ENCODE measurements at places on chromosomes 7 and 10.

- peak; percentile 28 for DNase-seq
Observed at GRCh38 chr7:92988051-92988450, 129.7 kb downstream of the SAMD9 start.

DNA sequence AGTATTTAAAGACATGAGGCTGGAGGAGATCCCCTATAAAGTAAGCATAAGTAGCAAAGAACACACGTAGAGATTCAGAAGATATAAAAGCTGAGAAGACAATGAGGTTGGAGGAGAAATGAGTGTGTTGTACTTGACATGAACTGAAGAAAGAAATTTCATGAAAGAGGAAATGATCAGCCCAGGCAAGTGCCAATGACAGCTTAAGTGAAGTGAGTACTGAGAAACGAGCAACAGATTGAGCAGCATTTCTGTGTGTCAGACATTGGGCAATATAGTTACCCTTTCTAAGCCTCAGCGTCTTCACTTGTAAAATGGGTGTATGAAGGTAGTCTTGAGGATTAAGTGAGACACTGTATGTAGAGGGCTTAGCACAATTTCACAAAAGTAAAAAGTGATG is 4.8 kb upstream of the LIPA start:
- no peak for DNase-seq

DNA sequence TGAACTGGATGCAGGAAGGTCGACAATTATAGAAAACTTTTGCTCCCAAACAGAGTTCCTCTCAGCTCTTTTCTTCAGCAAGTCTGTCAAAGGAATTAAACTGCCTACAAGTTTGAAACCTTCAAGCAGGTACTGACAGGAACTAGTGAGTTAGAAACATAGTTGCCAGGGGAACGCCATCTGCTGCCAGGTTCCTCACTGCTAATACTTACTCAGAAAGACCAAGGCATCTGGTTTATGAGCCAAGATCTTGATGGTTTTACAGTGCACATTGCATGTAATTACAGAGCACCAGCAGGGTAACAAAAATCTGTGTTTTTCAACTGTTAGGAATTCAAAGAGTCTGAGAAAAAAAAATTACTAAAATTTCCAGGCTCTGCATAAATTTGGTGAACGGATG is 300.0 kb upstream of the NRG3 start:
- no peak for DNase-seq

GRCh38 chr10:30134171-30134945 is 75.0 kb upstream of the JCAD start:
- no peak for DNase-seq

DNA sequence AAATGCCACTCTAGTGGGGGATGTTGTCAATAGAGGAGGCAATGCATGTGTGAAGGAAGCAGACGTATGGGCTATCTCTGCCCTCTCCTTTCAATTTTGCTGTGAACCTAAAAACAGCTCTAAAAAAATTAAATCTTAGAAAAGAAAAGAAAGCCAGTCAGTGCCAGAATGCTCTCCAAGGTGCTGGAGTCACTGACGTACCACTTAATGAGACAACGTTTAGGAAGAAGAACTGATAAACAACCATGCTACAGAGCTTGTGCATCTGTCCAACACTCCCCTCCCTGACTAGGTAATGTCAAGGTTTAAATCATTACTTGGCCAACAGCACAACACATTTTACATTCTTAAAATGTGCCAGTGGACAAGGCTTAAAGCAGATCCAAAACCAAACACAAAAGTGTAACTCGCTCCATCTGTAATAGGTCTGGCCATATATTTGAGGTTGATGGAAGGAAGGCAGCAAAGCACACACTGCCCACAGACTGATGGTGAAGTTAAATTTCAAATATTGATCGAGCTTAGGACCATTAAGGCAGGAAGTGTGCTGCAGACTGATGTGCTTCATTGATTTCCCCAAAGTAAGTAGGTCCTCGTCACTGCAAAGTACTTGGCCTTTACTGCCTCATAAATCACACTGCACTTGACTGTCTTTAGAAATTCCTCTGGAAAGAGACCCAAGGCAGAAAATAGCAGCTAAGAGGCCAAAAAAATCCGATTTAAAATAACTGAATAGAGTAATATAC is 15.5 kb downstream of the ARMH3 start:
- peak; percentile 30 for DNase-seq

DNA sequence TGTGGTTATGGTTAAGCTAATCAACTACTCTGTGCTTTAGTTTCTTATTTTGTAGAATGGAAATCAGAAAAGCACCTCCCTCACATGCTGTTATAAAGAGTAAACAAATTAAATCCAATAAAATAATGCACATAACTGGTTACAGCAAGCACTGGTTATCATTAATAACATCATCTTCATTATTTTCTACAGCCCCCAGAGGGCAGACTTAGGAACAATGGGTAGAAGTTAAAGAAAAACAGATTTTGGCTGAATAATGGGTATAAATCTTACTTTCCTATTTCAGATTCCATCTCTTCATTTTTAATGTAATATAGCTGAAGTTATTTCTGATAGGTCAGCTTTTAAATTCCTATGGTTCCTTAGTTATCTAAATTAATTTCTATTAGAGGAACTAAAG is 126.5 kb downstream of the DOCK4 start:
- no peak for DNase-seq

DNA sequence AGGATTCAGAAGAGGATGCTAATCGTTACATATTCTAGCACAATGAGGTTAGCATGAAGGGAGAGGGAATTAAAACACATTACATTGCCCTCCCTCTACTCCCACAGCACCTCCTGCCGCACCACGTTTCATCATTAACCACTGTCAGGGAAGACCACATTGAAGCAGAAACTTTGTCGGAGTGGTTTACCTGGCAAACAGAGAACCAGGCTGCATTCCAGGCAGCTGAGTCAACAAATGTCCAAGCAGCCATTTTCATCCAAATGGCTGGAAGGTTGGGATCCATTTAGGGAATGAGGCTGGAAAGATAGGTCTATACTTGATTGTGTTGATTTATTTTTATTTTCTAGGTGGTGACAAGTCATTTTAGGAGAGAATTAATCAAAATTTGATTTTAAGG is 273.6 kb downstream of the DYNC1I1 start:
- no peak for DNase-seq

DNA sequence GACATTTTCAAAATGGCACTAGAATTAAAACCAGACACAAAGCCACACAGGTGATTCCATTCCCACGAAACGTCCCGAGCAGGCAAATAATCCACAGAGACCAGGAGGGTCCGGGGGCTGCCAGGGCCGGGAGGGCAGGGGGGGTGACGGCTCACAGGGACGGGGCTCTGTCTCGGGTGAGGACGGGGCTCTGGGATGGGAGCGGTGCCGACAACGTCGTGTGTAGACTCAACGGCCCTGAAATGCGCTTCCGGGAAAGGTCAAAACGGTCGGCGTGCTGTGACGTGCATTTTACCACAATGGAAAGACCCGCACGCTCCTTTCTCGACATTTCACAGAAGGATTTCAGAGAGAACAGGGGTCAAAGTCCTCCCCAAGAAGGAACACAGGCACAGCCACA is 63.3 kb upstream of the PDGFA start:
- no peak for DNase-seq

- DNase-seq: peak; percentile 28
Observed at GRCh38 chr7:5557920-5558401, 134.3 kb upstream of the TNRC18 start.

- no peak for DNase-seq
Observed at GRCh38 chr10:117631276-117632145, 89.0 kb downstream of the EMX2 start.

DNA sequence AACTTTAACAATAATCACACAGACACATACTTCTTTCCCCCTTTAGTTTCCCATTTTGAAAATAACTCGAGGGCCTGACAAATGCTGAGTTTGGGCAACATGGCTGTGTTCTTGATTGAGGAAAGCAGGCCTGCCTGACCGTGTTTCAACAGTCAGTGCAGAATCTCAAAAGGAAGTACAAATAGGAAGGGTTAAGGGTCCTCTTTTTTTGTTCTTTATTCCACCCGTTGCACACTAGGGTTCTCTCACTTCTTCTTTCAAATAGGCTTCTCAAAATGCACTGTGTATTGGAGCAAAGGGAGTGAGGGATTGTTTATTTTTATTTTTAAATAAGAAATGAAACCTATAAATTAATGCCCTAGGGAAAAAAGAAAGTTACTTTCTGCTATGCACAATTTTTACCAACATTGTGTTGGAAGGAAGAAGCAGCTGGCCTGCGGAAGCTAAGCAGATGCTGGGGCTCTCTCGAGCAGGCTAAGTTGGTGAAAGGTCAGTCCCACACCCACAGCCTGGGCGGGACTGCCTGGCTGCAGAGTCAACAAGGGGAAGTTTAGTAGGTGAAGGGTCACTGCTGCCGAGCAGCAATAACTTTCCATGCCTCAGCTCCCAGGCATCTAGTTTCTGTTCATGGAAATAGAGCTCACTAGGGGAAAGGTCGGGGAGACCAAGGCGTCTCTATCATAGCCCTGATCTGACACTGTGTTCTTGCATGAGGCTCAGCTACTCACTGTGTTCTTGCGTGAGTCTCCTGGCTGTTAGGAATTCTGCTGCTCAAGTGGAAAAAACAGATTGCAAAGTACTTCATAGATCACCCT is 12.2 kb upstream of the PDK4 start:
- peak; percentile 87 for DNase-seq

DNA sequence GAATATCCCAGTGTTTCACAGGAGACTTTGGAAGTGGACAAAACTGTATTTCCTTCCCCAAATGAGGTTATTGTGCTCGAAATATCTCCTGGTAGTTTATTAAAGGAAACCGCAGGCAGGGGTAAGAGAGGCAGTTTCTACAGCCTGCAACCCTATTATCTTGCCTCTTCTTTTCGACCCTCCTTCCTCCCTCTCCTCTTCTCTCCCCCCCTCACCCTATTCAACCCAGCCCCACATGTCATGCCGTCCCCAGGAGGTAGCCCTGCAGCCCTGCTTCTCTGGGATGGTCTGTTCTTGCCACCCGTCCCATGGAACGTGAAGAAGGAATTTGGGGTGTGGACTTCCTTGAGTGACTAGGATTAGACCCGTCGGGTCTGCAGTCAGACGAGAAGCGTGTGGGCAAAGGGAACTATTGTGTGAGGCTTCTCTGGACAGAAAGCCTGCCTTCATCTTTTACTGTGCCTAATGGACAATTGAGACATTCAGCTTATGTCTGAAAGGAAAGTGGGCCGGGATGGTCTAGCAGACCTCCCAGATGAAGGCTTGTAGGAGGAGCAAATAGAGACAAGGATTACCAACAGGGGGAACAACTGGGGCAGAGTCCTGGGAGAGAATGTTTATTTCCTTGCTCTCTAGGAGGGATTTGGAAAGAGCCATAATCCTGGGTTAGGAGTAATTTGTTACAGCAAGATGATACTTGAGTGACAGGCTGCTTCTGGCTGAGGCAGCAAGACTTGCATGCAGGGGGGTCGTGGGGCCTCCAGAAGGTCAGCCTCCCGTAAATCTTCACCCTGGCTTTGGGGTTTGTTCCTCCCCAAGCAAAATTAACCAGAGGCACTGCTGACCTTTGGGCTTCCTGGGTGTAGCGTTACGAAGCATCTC is 77.8 kb downstream of the TCF7L2 start:
- peak; percentile 55 for DNase-seq

DNA sequence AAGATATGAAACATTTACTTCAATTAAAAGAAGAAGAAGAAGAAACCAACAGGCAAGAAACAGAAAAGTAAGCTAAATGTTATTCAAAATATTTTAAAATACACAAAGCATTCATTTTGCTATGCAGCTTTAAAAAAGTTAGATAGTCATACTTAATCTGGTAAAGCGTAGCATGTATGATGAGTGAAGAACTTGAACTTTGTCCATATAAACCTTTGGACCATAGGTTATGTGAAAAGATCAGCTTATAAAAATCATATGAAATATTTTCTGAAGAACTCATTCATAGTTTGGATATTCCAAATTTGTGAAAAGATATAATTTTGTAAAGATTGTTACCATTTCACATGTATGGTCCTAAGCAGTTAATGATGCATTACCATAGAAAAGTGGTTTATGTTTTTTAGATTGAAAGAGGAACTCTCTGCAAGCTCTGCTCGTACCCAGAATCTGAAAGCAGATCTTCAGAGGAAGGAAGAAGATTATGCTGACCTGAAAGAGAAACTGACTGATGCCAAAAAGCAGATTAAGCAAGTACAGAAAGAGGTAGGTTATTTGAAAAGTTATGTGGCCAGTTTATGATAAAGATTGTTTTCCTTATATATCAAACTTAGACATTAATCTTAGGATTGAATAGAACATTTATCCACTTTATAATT is 37.3 kb downstream of the KIF20B start:
- peak; percentile 49 for DNase-seq

DNA sequence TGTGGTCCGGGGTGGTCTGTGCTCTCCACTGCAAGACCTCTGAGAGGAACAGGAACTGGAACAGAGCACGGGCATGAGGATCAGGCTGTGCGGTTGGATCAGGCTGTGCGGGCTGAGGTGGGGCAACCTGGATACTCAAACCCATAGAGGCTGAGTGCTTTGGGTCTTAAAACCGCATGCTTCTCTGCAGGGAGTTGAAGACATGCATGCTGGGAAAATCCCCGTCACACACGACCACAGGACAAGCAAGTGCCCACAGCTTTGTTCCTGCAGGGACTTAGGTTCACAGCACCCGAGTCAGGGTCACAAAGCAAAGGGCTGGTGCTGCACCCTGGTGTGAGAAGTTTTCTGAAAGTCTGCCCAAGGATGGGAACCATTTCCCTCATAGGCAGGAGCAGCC is 221.2 kb downstream of the ZMYND11 start:
- DNase-seq: no peak

GRCh38 chr7:36205803-36206202 is 52.7 kb downstream of the EEPD1 start:
- no peak for DNase-seq
